ENCODE measurements at places on chromosomes 3 and 15. TPM values are rescaled to one million over a fixed set of nuclear protein-coding genes. Genes with fewer than 3 reads are reported as not detected.

DNA sequence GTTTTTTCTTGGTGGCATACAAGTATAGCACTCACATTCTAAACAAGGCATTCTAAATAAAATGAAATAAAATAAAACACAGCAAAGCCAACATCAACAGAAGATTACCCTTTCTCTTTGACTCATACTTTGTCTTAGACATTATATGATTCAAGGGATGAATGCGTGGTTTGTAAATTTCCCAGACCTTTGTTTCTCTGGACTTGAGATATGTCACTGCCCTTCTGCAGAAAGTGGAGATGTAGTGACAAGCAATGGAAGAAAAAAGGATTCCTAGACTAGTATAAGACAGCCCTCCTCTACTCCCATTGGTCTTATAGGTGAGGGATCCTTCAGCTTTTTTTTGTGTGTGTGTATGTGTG lies 22.4 kb downstream of the NANOGP8 start:
- DNase-seq, result peak; percentile 15

DNA sequence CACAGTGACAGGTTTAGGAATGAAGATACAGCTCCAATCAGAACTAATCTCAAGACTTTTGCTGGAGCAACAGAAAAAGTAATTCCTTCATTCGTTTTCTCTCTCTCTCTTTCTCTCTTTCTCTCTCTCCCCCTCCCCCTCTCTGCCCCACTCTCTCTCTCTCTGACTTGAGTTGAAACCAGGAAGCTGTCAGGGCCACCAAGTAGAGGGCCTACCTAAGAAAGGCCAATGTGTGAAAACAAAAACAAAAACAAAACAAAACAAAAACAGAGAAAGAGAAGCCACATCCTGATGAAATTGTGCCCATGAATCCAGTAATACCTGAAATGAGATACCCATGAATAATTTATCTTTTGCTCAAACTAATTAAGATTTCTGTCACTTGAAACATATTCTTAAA lies 72.9 kb downstream of the ATP8B4 start:
- no peak for DNase-seq

- no peak for DNase-seq
Observed at GRCh38 chr3:182117131-182117530, 405.4 kb downstream of the SOX2 start.

DNA sequence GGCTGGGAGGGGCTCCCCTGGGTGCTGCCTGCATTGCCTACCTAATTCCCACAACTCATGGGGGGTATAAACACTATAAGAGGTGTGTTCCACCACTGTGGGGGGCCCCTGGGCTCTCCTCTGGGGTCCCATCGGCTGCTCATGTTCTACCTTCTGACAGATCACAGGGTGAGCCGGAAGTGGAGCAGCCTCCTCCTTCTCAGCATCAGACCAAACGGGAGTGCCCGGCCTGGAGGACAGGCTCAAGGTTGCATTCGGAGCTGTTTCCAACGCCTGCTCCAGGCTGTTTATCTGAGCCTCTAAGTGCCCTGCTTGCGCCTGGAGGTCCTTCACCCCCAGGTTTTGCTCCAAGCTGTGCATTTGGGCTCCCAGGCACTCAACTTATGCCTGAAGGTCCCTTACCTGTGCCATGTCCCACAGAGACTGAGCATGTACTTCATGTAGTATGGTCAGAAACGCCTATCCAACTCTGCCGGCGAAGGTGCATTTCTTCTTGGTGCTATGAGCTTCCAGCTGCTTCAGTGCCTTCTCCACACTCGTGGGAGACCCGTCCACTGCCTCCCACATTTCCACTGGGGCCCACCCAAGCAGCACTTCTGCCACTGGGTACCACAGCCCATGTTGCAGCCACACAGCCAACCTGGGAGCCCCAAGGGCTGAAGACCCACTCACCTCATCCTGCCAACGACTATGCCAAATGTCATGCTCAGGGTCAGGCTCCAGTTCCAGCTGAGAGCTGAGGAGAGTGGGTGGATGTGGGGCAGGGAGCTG lies 232.1 kb downstream of the IGSF11 start:
- no peak for DNase-seq

GRCh38 chr3:9298236-9298635 lies 48.8 kb upstream of the SRGAP3 start:
- DNase-seq, result no peak

CISH gene
- 0.81 TPM for total RNA-seq

NAALADL2 gene
- 5.1 TPM for total RNA-seq

GOLGA8Q gene
- total RNA-seq, result not detected
